ENCODE measurements at places on chromosomes 2 and 18.

GRCh38 chr2:28751956-28752630 lies 463 bp downstream of the PPP1CB start:
- no peak for DNase-seq

- no peak for DNase-seq
These were observed 821.2 kb upstream of the ID2 start for GRCh38 chr2:7860693-7861092.

- DNase-seq: no peak
These were observed 165.2 kb downstream of the PTH2R start for GRCh38 chr2:208571764-208572131.

- no peak for DNase-seq
These were observed 20.1 kb downstream of the CAPN13 start for GRCh38 chr2:30786923-30787685.

DNA sequence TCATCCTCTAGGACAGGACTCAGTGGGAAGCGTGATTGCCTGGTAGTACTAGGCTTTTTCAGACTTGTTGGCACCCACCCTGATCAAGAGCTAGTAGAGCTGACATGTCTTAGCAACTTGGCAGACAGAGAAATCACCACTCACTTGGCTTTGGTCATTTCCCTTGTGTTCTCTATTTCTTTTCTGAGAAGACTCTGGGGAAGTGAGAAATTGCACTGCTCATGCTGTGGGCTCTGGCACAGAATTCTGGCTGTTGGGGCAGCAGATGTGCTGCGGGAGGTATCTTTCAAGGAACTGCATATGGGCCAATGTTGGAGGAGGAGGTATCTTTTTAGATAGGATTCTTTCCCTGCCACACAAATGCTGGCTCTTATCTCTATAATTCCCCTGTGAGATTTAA lies 529.1 kb upstream of the MEX3C start:
- no peak for DNase-seq

DNA sequence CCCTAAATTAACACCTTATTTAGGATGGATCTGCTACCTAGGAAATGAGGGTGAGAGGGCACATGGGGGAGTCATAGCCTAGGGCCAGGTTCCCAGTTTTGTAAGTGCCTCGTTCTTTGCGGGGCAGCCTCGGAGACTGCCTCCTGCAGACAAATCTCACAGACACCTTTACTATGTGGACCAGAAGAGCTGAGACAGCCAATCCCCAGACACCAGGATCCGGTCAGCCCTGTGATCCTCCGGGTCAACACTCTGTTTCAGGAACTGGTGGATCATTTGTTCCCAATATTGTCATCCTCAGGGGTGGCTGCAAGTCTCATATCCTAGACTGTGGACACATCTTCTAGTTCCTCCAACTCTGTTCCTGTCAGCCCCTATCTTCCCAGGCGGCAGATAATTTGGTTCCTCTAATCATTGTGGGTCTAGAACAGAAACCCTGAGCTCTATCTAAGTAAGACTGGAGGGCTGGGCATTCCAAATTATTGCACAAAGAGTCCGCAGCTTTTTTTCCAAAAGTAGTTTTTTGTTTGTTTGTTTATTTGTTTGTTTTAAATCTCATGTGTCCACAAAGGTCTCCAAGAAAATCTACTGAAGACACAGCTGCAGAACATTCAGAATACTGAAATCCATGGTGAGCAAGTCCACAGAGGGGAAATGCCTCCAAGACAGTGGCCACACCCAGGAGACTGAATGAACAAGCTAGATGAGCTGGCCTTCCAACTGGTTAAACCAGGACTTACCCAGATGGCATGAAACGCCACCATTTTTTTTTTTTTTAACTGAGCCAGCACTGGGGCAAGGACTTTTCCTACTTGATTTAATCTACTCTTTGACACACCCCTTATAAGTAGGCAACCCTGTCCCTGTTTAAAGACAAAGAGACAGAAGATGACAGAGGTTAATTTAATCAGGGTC lies 6.2 kb upstream of the GDF7 start:
- DNase-seq: no peak

GRCh38 chr2:113887009-113887792 lies 2.7 kb upstream of the ACTR3 start:
- DNase-seq: no peak

DNA sequence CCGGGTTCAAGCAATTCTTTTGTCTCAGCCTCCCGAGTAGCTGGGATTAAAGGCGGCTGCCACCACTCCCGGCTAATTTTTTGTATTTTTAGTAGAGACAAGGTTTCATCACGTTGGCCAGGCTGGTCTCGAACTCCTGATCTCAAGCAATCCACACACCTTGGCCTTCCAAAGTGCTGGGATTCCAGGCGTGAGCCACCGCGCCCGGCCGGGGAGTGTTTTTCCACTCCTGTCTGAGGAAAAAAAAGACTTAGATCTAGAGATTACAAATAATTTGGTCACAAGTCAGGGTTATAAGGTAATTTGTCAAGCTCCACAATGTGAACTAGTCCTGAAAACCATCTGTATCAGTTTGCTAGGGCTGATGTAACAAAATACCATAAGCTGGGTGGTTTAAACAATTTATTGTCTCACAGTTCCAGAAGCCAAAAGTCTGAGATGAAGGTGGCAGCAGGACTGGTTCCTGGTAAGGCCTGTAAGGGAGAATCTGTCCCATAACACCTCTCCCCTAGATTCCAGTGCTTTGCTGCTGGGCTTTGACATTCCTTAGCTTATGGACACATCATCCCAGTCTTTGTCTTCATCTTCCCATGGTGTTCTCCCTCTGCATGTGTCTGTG lies 40.7 kb upstream of the SP3 start:
- no peak for DNase-seq

DNA sequence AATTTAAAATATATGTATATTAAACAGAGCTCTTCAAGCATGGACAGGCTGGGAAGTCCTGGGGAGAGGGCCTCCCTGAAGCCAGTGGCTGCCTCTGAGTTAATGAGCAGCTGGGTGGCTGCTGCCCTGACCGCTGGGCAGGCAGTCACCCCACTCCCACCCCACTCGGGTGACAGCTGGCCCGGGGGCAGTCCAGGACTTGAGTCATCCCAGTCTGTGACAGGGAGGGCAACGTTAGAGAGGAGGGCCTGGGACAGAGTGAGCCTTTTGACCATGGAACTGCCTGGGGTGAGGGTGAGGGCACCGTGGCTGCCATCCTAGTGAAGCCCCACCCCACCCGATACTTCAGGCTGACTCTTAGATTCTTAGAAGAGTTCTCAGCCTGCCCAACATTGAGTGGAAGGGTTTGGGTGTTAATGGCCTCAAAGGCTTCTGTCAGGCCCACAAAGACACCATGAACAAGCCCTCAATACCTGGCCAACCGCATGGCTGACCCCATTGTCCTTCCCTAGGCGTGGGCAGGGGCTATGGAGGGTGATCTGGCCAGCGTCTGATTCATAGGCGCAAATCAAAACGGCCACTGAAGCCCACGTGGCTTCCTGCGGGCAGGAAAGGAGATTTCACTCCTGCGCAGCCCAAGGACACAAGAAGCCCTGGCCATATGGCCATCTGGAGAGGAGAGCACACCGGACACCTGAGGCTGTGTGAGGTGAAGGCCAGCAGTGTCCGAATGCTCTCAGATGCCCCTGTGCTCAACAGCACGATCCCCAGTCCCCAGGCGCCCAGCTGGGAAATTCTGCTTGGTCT lies 47.5 kb downstream of the MRPS5 start:
- DNase-seq: no peak

Data from T47D (cell line).